ENCODE measurements at places on chromosomes 1 and 21.

DNA sequence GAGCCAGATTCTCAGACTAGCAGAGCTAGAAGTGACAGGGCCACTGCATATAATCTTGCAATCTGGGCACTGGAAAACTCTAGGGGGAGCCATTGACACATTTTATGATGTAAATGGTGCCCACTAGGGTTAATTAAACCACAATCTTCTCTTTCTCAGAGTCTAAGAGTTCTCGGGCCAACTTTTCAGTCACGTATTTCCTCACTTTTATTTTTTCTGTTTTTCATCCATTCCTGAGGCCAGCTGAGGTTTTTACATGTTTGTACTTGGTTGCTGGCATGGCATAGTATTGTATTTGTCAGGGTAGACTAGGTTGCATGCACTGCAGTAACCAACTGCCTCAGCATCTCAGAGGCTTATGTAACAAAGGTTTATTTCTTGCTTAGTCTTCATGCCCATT lies 138.2 kb downstream of the ZNF326 start:
- DNase-seq = peak; percentile 47

- DNase-seq = no peak
These were observed 48.3 kb downstream of the ARID4B start for GRCh38 chr1:235279694-235280093.

DNA sequence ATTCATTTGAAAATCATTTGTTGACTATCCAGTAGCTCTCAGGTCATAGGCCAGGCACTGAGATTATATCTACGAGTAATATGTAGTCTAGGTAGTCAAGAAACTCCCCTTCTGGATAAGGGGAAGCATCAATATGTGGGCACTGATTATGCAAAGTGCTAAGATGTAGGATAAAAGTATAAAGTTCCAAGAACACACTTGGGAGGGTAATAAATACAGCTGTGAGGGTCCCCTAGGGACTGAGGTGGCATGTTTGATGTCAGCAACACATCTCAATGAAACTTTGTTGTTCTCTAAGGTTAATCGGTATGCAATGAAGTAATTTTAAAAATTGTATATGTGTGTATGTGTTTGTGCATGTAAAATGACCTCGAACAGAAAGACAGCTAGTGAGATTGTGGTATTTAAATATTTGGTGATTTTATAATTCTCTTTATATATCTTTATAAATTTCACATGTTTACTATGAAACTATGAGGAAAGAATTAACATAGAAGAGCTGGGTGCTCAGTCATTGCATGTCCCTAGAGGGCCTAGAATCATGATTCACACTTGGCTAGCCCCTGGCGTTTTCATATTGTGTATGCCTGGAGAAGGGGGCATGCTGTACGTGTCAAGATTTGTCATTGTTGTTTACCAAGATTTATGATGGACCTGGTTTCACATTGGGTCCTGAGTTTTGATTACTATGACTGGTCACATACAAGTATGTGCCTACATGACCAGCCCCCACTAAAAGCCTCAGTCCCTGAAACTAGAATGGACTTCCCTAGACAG lies 140.1 kb upstream of the DUSP10 start:
- DNase-seq = no peak

DNA sequence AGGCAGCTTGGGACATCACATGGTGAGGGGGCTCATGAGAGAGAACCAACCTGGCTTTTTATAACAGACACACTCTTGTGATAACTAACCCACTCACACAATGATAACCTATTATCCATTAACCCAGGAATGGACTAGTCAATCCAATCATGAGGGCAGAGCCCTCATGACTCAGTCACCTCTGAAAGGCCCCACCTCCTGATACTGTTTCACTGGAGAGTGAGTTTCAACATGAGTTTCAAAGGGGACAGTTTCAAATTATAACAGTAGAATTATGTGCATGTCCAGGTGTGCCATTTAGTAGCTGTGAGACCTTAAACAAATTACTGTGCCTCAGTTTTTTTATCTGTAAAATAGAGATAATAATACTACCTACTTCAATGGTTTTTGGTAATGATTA lies 47.6 kb upstream of the PPP2R5A start:
- DNase-seq = no peak

DNA sequence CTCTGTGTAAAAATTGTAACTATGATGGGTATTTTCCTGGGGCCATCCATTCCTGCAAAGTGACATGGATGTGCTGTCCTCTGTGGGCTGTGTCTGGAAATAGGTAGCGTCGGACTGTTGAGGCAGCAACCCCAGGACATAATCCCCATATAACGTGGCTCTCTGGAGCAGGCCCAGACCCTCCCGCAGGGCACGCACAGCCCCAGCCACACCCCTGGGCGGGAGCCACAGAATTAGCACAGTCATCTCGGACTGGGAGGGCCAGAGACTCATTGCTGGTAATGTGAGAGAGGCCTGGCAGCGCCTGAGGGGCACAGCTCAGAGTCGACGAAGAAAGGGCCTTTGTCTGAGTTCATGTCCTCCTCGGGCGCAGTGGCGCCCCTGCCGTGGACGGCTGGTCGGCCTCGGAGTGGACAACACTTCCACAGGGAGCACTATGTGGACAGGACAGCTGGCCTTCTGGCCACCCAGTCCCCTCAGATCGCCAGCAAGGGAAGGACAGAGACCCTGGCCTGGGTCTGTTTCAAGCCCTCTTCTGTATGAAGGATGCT lies 20.1 kb downstream of the SIM2 start:
- no peak for DNase-seq

- no peak for DNase-seq
These were observed 42.0 kb upstream of the MTF1 start for GRCh38 chr1:37901191-37901892.

All from NCI-H187 (cell line).